NCI-H2081 (cell line): ENCODE measurements at places on chromosomes 13 and 19.

- no peak for DNase-seq
Measured at GRCh38 chr19:19399733-19400433, 5.6 kb upstream of the GATAD2A start.

- no peak for DNase-seq
Measured at GRCh38 chr19:926323-926588, 421 bp downstream of the ARID3A start.

GRCh38 chr19:55362174-55362989, 678 bp downstream of the GARIN5B start:
- no peak for DNase-seq

DNA sequence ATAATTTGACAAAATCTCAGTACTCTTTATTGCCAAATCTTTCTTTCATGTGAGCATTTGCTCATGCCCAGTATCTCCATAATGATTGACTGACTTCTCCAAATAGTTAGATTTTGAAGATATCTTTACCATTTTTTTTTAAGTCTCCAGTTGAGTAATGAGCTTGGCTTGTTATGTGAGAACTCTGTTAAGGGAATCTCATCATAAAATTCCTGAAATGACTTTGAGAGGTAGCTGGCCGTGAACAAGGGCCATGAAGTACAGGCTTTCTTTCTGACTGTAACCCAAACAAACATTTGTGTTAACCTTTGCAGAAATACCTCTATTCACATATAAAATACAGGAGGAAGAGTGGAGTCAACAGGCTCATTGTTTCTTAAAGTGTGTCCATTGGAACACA, 449.7 kb downstream of the IRS2 start:
- DNase-seq: no peak

DNA sequence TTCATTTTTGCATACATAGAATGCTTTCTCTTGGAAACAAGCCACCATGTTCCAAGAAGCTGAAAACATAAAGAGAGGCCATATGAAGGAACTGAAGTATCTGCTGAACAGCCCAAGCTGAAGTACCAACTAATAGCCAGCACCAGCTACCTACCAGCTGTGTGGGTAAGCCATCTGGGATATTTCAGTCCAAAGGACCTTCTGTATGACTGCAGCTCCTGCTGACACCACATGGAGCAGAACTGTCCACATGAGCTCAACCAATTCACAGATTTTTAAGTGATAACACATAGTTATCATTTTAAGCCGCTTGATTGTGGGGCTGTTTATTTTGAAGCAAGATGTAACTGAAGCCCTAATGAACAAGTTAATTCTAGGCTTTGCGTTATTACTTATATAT, 621.1 kb upstream of the KLHL1 start:
- no peak for DNase-seq

GRCh38 chr19:43807651-43808050, 5.4 kb upstream of the LYPD5 start:
- no peak for DNase-seq

GRCh38 chr19:11902228-11902627, 14.6 kb downstream of the ZNF69 start:
- DNase-seq: no peak

DNA sequence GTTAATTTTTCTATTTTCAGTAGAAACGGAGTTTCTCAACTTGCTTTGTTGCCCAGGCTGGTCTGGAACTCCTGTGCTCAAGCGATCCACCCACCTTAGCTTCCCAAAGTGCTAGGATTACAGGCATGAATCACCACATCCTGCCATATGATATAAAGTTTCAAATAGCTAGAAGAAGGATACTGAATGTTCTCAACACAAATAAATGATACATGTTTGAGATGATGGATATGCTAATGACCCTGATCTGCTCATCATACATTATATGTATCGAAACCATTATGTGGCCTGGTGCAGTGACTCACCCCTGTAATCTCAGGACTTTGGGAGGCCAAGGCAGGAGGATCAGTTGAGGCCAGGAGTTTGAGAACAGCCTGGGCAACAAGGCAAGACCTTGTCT, 11.5 kb downstream of the CIB3 start:
- DNase-seq: no peak

- no peak for DNase-seq
Measured at GRCh38 chr19:53545271-53546065, 7.5 kb downstream of the ZNF331 start.

- DNase-seq: no peak
Measured at GRCh38 chr13:100214886-100215285, 126.0 kb downstream of the PCCA start.

DNA sequence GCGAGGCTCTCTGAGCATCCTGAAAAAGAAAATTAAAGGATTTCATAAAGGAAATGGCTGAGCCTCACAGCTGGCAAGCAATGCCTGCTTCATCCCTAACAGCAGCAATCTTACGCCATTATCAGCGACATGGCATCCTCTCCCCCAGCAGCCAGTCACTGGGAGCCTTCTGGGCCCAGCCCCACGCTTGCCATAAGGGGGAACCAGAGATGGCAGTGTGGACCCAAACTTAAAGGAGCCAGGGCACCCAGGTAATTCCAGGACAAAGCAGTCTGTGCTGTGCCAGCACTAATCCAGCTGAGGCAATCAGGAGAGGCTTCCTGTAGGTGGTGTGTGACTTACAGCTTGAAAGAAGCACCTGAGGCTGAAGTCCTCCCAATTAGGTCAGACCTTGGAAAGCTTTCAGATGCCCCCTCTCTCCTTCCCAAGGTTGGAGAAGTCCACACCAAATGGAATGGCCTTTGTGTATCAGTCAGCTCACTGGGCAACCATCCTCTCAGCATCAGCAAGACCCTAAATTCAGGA, 10.3 kb downstream of the VSTM2B start:
- no peak for DNase-seq

DNA sequence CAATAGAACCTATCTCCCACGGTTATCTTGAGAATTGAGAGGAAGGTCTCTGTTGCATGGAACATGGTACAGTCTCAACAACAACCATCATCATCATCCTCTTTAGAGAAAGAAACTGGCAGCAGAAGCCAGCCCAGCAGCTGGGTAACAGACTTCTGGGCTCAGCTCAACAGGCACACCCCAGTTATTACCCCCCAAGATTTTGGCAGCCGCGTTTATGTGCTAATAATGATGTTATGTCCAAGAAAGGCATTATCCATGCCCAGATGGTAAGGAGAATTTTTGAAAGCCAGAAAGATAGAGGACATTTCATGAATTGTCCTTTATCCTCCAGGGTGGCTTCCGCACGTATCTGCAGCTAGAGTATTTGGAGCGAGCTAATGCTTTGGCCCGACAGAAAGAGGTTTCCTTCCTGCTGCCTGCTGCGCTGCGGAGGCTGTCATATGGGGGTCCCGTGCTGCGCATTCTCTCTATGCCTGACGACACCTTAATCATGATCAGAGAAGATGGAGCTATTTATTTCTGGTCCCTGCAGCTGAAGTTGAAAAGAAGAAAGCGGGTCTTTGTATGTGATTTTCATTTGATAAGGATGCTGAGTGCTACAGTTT, 89.9 kb downstream of the TEX26 start:
- no peak for DNase-seq

GRCh38 chr13:71634602-71635443, 232.2 kb downstream of the DACH1 start:
- no peak for DNase-seq

DNA sequence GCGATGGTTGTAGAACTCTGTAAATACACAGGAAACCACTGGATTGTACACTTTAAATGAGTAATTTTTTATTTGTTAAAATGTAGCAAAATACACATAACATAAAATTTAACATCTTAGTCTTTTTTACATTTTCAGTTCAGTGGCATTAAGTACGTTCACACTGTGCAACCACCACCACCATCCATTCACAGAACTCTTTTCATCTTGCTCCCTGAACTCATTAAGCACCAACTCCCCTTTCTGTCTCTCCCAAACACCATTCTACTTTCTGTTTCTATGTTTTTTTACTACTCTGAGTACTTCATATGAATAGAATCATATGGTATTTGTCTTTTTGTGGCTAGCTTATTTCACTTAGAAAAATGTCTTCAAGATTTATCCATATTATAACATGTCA, 2.7 kb upstream of the UBL3 start:
- DNase-seq: no peak

DNA sequence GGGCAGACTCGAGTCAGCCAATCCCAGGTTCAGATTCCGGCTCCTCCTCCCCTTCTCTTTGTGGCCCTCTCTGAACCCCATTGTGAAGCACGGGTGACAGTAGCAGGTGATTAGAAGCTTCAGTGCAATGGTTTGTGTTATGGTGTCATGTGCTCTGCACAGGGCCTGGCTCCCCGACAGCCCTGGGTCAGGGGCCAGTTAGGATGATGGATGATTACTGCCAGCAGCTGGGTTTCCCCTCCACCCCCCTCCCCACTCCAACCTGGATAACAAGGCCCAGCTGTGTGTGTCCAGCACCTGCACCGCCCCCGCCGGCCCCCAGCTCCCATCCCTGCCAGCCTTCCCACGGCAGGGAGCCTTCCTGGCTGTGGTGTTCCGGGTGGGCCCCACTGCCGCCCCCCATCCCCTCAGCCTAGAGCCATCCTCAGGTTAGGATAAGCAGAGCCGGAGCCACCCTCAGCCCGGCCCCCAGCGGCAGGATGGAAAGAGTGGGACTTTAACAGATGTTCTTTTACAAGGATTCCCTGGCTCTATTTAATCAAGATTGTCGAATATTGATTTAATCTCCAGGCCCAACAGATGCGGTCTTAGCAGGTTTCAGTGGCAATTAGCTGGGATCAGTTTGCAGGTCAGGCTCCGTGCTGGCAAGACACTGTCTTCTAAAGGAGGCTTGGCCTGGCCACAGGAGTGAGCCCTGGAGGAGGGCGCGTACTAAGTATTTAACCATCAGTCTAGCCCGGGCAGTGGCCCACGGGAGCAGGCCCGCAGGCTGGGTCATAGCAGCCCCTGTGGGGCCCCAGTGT, 156.2 kb downstream of the SIPA1L3 start:
- DNase-seq: peak; percentile 90

- no peak for DNase-seq
Measured at GRCh38 chr13:94997126-94997525, 284.8 kb upstream of the SOX21 start.

- DNase-seq: no peak
Measured at GRCh38 chr13:48575031-48575430, 42.2 kb upstream of the RCBTB2 start.

- DNase-seq: no peak
Measured at GRCh38 chr13:48233889-48234488, 983 bp downstream of the ITM2B start.

GRCh38 chr19:8664671-8665057, 33.9 kb downstream of the ACTL9 start:
- no peak for DNase-seq

DNA sequence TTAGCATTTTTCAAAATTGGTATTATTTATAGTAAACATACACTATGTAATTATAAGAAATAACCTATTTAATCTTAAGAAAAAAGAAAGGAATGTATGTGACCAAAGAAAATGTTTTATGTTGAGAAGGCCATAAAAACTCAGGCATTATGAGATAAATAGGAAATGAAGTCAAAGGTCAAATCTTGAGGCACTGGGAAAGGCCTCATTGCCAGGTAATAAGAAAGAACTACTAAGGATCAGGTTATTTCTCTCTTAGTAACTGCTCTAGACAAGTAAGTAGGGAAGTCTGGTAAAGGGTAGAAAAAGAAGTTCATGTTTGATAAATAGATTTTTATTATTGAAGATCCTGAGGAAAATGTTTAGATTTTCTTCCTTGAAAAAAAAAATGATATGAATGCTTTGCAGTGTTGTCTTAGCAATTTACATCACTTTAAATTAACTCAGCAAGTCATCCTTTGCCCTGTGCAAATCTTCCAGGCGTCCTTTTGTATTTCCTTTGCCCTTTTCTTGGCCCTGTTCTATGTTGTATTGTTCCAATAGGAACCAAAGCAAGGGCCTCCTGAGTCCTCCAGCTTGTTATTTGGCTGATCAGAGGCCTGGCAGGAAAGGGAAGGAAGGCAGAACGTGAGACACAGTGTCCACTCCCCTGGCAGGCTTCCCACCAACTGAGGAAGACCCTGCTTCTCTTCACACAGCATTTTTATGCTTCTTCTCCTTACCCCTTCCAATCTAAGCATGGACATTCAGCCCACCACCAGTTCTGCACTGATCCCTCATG, 260.4 kb upstream of the MIR17HG start:
- no peak for DNase-seq

DNA sequence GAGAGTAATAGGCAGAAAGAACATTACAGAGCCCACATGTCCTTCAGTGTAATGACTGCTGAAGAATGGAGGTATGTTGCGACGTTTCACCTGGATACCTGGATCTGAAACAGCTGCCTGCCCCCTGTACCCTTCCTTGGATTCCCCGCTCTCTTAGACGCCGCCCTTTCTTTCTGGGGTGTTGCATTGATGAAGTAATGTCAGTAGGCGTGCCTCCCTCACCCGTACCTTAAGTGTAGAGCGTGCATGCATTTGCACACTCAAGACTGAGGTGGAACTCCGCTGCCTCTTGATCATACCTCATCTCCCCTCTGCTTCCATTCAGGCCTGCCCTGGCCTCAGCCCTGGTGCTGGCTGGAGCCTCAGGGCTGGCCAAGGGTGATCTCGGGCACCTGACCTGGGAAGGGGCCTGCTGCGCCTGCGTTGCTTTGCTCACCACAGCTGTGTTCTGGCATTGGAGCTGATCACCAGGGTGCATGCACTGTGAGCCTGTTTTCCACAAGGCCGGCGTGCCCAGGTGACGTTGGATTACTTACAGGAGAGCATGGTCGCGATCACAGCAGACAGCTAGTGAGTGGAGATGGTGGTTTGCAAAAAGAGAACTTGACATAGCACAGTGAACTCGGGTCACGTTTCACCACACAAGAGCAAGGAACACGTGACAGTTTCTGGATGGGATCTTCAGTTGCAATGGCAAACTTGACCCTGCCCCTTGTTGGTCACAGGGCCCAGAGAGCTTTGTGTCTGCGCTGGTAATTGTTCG, 99.0 kb downstream of the ARHGEF7 start:
- no peak for DNase-seq

DNA sequence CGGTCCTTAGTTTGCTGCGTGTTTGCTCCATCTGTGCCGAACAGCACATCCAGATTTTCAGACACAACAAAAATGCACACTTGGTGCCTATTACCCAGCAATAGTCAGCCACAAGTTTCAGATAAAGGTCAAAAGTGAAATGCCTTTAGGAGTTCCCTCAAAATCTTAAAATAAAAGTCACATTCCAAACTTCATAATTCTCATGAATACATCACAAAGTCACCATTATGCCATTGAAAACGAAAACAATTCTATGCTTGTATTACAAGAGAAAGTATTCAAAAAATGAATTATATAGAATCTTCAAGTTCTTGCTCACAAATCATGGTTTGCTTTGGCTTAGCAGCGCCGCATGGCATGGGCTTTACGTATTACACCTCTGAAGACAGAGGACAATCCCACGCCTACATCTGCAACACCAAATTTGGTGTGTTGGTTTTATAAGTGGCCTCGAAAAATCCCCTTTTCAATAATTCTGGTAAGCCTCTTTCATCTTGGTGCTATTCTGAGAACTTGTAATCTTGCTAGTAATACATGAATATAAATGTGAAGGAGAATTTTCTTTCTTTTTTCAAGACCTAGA, 26.6 kb downstream of the COL4A1 start:
- no peak for DNase-seq

- DNase-seq: no peak
Measured at GRCh38 chr19:35294328-35294727, 2.4 kb downstream of the MAG start.
